ENCODE measurements at places on chromosomes 6 and 20.

- no peak for DNase-seq
These were observed 46.1 kb downstream of the FAM50B start for GRCh38 chr6:3895312-3895653.

GRCh38 chr6:91083211-91083610 is 496.3 kb upstream of the MAP3K7 start:
- no peak for DNase-seq

GRCh38 chr6:81126150-81126549 is 626.3 kb downstream of the TENT5A start:
- no peak for DNase-seq

GRCh38 chr20:33653900-33654596 is 8.1 kb upstream of the C20orf144 start:
- no peak for DNase-seq

- DNase-seq, result no peak
These were observed 22.2 kb downstream of the CHMP4B start for GRCh38 chr20:33833333-33833732.

DNA sequence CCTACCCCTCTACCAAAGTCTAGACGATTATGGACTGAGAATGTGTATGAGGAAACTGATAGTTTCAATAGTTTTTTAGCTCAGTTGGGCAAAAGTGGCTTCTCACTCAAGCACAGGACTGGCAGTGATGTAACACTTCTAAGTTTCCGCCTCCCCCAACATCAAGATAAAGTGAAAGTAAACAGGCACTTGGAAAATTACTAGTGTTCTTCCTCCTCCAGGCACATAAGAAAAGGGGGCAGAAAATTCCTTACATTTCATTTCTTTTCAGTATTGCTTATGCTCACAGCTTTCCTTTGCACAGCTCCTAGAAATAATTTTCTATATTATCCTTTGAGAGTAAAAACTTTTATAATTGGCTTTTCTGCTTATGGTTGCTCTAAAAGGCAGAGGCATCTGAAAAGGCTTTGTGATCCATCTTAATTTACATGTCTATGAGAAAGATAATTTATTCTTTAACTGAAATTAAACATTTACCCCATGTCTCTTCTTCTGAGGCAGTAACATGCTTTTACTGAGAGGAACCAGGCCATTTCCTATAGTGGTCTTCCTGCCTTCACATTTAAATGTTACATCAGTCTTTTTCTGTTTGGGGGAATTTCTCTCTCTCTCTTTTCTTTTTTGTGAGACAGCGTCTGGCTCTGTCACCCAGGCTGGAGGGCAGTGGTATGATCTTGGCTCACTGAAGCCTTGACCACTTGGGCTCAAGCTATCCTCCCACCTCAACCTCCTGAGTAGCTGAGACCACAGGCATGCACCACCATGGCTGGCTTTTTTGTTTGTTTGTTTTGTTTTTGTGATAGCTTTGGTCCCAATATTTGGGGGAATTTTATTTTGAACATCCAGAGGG is 65.0 kb upstream of the EEF1A1 start:
- DNase-seq, result peak; percentile 46
